Glutamatergic neuron (in vitro differentiated cells): ENCODE measurements at places on chromosomes 7 and 10.

GRCh38 chr10:124644236-124644635, 99.9 kb downstream of the FAM53B start:
- H3K4me1 ChIP-seq = peaks cover 35% of the 10 kb centered on the region
- no peak overlapping the region for H3K27ac ChIP-seq
- H3K27me3 ChIP-seq = peaks cover 7% of the 10 kb centered on the region
- no peak for DNase-seq
- H3K36me3 ChIP-seq = no peaks in the 10 kb centered on the region
- H3K4me3 ChIP-seq = no peak overlapping the region

- no peaks in the 10 kb centered on the region for H3K27me3 ChIP-seq
- H3K4me1 ChIP-seq = no peaks in the 10 kb centered on the region
- peaks cover 9% of the 10 kb centered on the region for H3K36me3 ChIP-seq
- no peak overlapping the region for H3K4me3 ChIP-seq
These were observed 122.3 kb downstream of the ACTR3B start for GRCh38 chr7:152881893-152882292.

- no peak overlapping the region for H3K4me3 ChIP-seq
- DNase-seq = no peak
- H3K27me3 ChIP-seq = peaks cover 8% of the 10 kb centered on the region
- no peaks in the 10 kb centered on the region for H3K36me3 ChIP-seq
These were observed 21.9 kb downstream of the EIF3B start for GRCh38 chr7:2376351-2377154.

DNA sequence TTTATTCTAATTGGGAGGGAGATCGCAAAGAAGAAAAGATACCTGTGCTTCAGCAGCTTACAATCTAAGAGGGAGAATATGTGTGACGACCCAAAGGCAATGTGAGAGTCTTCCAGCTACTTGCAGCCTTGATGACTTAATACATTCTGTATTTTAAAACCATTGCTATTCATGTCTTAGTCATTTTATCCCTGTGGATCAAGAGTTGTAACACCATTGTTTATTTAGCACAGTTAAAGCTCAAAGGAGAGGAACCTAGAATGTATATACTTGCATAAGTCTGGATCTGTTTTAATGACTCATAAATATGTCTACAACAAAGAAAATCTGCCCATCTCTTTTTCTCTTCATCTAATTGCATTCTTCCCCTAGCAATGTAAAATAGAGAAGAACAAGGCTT, 117.9 kb upstream of the DLX6 start:
- no peaks in the 10 kb centered on the region for H3K4me1 ChIP-seq
- H3K4me3 ChIP-seq = no peak overlapping the region
- no peaks in the 10 kb centered on the region for H3K27me3 ChIP-seq
